ENCODE measurements at places on chromosomes 16 and 17.

DNA sequence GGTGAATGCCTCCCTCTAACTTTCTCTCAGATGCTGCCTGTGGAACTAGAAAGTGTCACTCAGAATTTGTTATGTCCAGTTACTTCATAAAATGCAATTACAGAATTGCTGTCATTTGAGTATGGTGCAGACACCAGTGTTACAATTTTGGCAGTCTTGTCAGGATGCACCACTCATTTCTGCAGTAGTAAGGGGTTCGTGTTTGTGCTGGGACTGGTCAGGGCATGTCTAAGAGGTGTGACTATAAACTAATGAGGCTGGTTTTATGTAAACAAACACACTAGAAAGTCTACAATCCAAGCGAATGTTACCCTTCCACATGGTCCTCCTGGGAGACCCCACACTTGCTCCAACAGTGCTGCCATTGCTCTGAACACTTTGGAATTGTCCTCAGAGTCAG is 206.2 kb downstream of the ANKFN1 start:
- DNase-seq, result no peak

GRCh38 chr17:7577327-7578199 is 1.9 kb upstream of the CD68 start:
- no peak for DNase-seq

DNA sequence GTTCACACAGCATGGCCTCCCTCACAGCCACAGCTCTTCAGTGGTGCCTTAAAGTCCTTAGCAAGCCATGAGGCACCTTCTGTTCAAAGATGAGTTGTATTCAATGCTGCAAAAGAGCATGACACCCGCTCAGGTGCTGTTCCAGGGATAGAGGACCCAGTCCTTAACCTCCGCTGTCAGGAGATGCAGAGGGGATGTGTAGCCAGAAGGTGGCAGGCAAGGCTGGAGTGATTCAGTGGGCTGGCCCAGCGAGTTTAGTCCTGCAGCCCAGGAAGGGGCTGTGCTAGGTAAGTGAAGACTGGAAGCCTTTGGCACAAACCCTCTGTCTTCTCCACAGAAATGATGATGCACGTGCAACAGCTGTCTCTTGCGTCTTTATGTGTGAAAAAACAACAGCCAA is 25.0 kb upstream of the ADAM11 start:
- no peak for DNase-seq

DNA sequence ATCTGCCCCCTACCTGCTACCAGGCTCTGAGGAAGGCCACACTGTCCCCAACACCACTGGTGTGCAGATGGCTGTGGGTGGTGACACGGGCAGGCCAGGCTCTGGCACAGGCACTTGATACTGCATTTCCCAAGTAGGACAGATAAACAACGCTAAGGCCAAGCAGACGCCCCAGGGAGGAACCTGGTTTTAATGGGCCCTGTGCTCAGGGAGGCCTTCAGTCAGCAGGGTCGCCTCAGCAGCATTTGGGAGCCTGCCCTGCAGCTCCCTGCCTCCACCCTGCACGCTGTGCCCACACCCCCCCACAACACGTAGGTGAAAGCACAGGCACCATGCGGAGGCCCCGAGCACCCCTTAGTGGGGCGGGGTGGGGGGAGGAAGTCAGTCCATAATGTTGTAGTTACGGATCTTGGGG is 3.3 kb upstream of the FASN start:
- no peak for DNase-seq

GRCh38 chr17:79677646-79678045 is 53.1 kb upstream of the ENPP7 start:
- no peak for DNase-seq

DNA sequence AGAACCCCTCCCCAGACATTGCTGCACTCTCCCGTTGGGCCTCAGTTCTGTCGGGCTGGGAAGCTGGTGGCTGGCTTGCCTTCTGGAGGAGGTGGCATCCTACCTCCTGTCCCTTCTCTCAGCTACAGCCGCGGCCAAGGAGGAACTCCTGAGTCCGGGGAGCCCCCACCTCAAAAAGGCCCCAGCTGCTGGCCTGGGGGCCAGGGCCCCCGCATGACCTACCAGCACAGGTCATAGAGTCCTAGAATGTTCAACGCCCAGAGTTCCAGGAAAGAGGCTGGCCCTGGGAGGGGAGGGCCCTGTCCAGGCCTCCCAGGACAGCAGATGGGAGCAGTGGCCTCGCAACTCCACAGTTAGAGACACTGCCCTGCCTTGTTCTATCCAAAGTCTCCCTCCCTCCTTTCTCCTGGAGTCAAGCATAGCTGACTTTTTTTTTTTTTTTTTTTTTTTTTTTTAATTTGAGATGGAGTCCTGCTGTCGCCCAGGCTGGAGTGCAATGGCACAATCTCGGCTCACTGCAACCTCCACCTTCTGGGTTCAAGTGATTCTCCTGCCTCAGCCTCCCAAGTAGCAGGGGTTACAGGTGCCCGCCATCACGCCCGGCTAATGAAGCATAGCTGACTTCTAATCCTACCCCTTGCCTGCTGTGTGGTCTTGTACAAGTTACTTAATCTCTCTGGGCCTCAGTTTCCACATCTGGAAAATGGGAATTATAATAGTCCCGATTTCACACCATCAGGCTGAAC is 7.1 kb downstream of the CARHSP1 start:
- DNase-seq, result no peak

DNA sequence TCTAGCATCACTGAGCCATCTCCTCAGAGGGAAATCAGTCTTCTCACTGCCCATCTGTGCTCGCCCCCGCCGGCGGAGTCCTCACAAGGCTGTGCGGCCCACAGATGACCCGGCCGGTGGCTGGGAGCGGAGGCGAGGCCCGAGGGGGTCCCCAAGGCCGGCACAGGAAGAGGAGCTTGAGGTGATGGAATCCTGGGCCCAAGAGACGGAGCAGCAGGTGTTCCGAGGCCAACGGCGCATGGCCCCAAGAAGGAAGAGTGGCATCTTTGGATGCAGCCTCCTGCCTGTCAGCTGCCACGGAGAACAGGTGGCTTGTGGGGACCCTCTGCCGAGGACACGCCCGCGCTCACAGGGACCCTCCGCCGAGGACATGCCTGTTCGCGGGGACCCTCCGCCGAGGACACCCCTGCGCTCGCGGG is 72.7 kb upstream of the GNG13 start:
- no peak for DNase-seq

- no peak for DNase-seq
These were observed 62.3 kb downstream of the MARCHF10 start for GRCh38 chr17:62745806-62746205.

- DNase-seq, result no peak
These were observed 63.7 kb downstream of the CACNG1 start for GRCh38 chr17:67107811-67108775.

DNA sequence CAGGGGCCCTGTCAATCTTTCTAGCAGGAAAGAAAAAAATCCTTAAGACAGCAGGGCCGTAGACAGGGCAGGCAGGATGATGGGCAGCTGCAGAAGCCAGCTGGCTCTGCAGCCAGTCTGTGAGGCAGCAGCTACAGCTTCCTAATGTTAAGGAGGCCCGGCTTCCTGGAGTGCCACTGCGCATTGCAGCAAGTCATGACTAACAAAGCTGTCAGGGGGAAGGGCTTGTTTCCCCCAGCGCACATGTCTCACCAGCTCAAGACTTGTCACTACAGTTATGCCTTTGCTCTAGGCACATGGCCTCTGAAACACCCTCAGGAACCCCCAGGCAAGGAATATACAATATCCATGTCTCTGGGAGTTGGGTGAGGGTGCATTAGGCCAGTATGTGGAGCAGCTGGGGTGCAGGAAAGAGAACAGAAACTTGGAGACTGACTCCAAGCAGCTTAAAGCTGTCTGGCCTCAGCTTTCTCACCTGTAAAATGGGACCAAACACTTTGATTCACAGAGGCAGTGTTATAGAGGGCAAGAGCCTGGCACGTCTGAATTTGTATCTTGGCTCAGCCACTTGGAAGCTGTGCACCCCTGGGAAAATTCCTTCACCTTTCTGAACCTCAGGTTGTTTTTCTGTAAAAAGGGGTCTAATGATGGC is 220.0 kb downstream of the HAPSTR1 start:
- no peak for DNase-seq

- DNase-seq, result no peak
These were observed 9.7 kb downstream of the CFAP20 start for GRCh38 chr16:58119509-58119845.

GRCh38 chr16:11131706-11132105 is 124.3 kb downstream of the SOCS1 start:
- no peak for DNase-seq

DNA sequence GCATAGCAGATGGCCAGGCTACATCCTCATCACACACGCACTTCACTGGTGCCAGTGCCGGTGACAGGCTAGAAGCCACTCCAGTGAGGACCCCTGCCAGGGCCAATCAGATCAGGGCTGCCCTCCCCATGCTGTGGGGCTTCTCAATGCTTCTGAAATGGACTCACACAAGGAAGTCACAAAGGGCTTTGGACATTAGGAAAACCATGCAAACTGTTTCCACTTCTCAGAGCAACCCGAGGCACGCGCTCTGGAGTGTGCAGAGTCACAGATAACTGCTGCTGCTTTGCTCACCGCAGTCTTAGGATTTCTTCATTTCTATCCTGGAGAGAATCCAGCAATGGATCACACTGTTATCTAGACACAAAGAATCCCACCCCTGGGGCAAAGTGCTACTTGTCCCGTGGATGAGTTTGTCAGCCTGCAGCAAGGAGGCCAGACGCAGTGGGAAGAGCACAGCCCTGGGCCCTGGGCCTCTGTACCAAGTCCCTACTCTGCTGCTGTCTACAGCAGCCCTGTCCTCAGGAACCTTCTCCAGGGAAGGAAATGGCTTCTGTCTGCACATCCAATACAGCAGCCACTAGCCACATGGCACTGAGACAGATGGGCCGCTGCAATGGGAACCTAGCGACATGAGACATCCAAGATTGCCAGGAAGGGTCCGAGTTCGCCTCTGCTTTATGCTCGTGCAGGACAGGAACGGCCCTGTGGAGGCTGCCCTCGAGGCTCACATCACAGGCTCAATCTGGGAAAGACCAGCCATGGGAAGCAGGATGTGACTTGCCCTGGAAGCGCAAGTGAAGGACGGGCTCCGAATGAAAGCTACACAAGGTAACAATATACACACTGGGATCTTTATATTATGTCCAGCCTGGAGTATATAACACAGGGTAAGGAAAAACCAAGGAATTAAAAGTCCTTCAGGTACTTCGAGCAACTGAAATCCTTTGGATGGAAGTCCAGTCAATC is 169.3 kb downstream of the ZFHX3 start:
- no peak for DNase-seq

Measured in HFF-Myc (cell line).